Activated CD8-positive, alpha-beta memory T cell treated with anti-CD3 and anti-CD28 coated beads for 48 hours (primary cell): ENCODE measurements at places on chromosomes 5 and 9.

- no peak for DNase-seq
These were observed 14.5 kb upstream of the FAM170A start for GRCh38 chr5:119614838-119615237.

- DNase-seq = no peak
These were observed 196.2 kb upstream of the RAI14 start for GRCh38 chr5:34459908-34460307.

DNA sequence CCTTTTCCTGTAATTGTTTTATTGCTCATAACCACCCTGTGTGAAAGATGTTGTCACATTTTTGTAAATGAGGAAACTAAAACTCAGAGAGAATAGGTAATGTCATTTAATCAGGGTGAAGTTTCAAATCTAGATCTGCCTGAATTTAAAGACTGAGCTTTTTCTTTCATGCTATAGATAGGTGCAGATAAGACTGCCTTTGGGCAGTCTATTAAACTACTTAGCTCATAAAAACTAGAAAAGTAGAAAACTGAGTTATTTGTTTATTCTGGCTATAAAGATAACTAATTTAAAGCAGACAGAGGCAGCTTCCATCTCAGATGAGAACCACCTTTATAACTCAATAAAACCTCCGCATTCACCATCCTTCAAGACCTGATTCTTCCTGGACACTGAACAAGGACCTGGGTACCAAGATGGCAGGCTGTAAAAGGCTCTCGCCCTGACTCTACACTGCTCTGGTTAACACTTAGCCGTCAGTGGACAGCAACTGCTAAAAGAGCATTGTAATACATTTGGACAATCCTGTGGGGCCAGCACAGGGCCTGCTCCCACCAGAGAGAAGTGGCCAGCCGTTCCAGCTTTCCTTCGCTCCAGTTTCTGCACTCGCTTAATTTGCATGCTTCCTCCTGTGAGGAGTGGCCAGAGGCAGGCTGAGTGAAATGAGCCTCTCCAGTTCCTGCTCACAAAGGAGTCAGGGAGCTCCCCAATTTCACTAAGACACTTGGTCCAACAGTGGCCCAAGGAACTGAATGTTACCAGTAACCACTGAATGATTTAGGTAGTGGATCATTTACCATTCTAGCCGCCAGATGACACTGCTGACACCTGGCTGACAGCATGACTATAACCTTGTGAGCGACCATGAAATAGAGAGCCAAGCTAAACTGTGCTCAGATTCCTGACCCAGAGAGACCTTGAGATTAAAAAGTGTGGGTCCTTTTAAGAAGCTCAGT lies 566.4 kb downstream of the EFNA5 start:
- no peak for DNase-seq

GRCh38 chr9:82645600-82645999 lies 417.3 kb downstream of the RASEF start:
- no peak for DNase-seq

GRCh38 chr9:6733831-6734230 lies 23.9 kb upstream of the KDM4C start:
- DNase-seq = no peak

DNA sequence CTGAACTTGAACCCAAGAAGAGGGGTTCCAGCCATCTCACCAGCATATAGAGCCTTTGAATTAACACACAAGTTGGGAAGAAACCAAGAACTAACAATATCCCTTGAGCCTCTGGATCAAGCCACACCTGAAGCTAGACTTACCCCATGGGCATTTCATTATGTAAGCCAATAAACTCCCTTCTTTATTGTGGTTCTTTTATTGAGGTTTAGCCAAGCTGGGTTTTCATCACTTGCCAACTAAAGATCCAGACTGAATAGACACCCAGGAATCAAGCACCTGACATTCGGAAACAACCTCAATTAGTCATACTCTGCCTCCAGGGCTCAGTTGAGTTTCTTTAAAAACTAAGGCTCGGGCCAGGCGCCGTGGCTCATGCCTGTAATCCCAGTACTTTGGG lies 226.7 kb downstream of the AGTPBP1 start:
- DNase-seq = no peak
